ENCODE measurements at places on chromosomes 3 and 15. TPM values are rescaled to one million over a fixed set of nuclear protein-coding genes. Genes with fewer than 3 reads are reported as not detected.

MOBP gene
- total RNA-seq, result not detected

TMEM207 gene
- not detected for total RNA-seq

DNA sequence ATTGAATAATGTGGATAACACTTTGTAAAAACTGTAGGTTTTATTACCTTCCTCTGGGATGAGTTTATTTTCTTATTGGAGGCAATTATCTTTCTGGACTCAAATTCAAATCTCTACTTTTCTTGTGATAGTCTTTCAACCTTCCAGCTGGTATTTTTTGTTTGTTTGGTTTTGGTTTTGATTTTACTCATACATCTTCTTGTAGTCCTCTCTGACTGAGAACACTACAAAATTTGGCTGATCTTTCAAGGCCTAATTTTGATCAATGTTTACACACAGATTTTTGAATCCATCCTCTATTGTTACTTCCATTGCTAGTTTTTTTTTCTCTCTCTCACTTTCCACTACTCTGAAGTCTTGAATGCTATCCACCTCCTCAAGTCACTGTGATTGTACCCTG is 303.8 kb upstream of the NECTIN3 start:
- no peak for DNase-seq

- no peak for DNase-seq
Observed at GRCh38 chr3:137024348-137024747, 66.6 kb downstream of the IL20RB start.

DNA sequence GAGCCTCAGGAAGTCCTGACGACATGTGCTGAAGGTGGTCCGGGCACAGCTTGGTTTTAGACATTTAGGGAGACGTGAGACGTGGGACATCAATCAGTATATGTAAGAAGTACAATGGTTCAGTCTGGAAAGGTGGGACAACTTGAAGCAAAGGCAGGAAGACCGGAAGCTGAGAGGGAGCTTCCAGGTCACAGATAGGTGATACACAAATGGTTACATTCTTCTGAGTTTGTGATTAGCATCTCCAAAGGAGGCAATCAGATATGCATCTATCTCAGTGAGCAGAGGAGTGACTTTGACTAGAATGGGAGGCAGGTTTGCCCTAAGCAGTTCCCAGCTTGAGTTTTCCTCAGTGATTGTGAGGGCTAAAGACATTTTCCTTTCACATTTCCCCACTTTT is 282.1 kb downstream of the RYR3 start:
- DNase-seq, result no peak

GRCh38 chr15:85730001-85730820 is 64.5 kb downstream of the KLHL25 start:
- no peak for DNase-seq

DNA sequence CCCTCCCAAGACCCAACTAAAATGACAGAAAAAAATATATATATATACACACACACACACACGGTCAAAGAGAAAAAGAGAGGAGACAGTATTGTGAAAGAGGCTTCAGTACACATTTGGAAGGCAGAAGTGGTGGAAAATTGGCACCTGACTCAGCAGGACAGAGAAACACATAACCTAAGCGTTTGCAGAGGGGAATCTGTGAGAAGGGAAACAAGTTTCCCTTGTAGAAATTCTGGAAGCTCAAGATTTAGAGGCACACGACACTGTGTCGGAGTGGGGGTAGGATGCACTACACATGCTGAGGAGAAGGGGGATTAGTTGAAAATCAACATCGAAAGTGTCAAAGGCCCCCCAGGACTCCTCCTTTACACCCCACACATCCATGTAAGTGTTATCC is 53.1 kb downstream of the PAK2 start:
- DNase-seq, result no peak

DNA sequence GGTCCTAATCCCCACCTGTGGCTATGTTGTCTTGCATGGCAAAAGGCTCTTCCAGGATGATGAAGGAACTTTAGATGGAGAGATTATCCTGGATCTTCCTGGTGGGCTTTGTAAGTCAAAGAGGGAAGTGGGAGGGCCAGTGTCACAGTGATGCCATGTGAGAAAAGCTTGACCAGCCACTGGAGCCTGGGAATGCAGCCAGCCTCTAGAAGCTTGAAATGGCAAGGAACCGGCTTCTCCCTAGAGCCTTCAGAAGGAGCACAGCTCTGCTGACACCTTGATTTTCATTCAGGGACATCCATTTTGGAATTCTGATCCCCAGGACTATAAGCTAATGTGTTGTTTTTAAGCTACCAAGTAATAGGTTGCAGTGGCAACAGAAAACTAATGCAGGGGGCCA is 58.3 kb downstream of the CLEC3B start:
- no peak for DNase-seq
